CD4-positive, CD25-positive, alpha-beta regulatory T cell (primary cell): ENCODE measurements at places on chromosomes 16 and 17.

DNA sequence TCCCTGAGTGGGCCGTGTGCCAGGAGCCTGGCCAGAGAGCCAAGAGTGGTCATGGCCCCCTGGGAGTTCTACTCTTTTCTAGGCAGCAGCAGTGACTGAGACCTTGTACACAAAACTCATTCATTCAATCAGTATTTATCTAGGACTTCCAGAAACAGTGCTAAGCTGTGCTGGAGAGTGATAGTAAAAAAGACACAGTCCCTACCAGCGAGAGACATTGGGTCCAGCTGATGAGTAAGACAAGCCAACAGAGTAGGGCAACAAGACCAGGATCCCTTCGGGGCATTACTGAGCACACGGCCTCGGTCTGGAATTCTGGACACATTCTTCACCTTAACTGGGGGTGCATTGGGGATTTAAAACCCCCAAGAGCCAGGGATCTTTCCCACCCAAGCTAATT lies 20.2 kb downstream of the CBX4 start:
- no peak for DNase-seq

DNA sequence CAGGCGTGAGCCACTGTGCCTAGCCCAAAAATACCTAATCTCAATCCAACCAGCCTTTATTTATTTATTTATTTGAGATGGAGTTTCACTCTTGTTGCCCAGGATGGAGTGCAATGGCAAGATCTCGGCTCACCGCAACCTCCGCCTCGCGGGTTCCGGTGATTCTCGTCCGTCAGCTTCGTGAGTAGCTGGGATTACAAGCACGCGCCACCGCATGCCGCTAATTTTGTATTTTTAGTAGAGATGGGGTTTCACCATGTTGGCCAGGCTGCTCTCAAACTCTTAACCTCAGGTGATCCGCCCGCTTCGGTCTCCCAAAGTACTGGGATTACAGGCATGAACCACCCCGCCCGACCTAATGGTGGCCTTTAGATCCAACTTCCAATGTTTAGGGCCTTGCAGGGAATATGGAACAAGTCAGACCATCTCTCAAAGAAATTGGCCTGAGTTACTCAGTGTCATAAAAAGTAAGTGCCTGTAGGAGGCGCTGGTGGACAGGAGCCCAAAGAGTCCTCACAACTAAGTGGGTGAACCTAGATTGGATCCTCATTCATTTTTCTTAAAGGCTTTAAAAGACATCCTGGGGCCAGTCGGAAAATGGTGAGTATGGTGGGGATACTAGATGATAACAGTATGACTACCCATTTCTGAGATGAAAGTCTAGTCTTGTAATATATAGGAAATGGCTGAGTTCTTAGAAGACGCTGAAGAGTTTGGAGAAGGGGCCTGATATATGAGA lies 4.6 kb downstream of the ZSCAN10 start:
- peak; percentile 58 for DNase-seq

- DNase-seq = no peak
Measured at GRCh38 chr16:16960785-16961184, 510.0 kb downstream of the XYLT1 start.

GRCh38 chr16:1800701-1801100 lies 7.2 kb upstream of the IGFALS start:
- no peak for DNase-seq

DNA sequence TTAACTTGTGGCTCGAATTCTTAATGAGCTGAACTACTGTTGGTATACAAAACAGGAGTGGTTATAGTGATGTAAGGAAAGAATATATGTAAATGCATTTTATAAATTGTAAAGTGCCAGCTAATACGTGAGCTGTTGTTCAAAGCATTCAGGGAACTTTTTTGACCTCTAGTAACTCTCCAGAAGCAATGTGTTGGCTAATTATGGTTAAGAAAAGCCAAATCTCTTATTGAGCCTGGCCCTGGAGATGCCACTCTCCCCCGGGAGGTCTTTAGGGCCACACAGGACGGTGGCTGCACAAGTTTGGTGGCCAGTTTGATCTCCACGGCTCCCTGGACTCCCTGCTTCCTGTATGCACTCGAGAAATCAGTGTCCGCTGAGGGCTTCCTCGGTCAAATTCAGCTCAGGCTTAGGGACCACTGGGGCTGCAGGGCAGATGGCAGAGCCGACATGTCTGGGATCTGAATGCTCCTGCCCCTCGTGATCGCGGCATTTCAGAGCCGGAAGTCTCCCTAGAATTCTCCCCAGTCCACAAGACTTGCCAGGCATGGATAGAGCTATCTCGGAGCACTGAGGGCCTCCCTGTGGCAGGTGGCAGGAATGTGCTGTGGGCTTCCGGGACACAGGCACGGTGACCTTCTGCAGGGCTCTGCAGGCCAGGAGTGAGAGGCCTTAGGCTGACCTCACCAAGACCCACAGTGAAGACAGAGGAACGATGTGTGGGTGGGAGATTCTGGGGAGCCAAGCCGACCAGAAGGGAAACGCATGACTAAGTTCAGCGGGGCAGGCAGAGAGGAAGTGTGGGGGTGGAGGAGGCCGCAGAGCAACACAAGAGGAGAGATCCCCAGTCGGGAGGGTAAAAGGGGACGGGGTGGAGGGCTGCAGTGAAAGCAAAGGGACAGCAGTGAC lies 18.6 kb upstream of the PITPNM3 start:
- DNase-seq = no peak

GRCh38 chr17:17966399-17966798 lies 5.8 kb downstream of the TOM1L2 start:
- no peak for DNase-seq

- peak; percentile 21 for DNase-seq
Measured at GRCh38 chr17:42071810-42072209, 21.4 kb upstream of the C17orf113 start.

DNA sequence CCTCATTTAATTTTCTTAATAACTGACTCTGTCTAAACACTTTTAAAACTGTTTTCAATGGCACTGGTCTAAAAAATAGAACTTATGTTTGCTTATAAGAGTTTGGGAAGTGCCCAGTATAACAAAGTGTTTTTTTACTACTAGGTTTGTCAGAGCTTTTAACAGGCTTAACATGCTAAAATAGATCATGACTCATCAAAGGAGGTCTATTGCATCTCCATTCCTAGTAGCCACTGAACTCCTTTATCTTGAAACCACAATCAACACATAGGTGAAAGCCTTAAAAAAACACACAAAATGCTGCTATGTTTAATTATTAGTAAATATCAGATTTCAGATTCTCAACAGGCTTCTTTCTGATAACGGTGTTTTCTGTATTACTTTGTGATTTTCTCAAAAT lies 196.4 kb upstream of the KIF2B start:
- DNase-seq = no peak

- DNase-seq = no peak
Measured at GRCh38 chr16:14240964-14241363, 169.8 kb downstream of the MRTFB start.

DNA sequence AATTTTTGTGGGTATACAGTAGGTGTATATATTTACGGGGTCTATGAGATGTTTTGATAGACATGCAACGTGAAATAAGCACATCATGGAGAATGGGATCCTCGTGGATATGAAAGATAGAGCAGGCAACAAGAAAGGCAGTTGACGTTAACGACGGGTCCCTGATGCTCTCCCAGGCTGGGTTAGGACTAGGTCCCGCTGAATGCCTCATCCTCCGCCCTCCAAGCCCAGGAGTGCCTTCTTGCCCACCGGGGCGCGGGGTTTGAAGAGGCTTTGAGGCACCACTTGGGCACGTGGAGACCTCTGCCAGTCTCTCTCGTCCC lies 9.5 kb upstream of the ZFP90 start:
- DNase-seq = no peak

GRCh38 chr17:14228903-14229302 lies 7.8 kb downstream of the CDRT15 start:
- no peak for DNase-seq

DNA sequence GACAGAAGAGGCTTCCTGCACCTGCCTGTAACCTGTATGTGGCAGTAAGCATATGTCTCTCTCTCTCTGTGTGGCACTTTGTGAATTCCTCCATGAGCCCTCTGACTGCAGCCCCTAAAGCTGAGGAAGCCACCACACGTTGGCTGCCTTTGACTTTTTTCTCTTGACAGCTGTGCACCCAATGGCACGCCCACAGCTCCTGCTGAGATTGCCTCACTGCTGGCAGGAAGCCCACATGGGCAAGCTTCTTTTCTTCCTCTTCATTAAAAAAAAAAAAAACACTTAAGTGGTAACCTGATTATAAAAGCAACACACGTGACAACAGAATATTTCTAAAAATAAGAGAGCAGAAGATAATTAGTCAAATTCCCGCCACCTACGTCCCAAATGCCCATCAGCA lies 34.0 kb upstream of the PIRT start:
- no peak for DNase-seq

DNA sequence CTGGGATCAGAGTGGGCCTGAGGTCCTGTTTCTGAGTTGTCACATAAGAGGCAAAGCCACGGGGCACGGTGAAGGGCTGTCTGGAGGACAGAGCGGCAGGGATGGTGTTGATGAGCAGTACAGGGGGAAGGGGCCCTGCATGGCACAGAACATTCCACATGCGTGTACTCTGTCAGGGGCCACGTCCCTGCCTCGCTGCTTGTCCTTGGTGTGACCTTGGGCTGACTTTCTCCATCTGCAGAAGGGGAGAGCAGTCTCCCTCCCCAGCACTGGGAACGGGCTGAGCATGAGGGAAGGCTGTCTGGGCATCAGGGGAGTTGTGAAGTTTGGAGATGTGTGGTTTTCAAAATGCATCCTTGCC lies 71.5 kb upstream of the GSE1 start:
- no peak for DNase-seq

- DNase-seq = no peak
Measured at GRCh38 chr16:80477838-80478237, 63.0 kb upstream of the DYNLRB2 start.

- no peak for DNase-seq
Measured at GRCh38 chr17:10278218-10278617, 79.8 kb upstream of the GAS7 start.

- no peak for DNase-seq
Measured at GRCh38 chr17:82490512-82491195, 28.9 kb upstream of the FOXK2 start.

DNA sequence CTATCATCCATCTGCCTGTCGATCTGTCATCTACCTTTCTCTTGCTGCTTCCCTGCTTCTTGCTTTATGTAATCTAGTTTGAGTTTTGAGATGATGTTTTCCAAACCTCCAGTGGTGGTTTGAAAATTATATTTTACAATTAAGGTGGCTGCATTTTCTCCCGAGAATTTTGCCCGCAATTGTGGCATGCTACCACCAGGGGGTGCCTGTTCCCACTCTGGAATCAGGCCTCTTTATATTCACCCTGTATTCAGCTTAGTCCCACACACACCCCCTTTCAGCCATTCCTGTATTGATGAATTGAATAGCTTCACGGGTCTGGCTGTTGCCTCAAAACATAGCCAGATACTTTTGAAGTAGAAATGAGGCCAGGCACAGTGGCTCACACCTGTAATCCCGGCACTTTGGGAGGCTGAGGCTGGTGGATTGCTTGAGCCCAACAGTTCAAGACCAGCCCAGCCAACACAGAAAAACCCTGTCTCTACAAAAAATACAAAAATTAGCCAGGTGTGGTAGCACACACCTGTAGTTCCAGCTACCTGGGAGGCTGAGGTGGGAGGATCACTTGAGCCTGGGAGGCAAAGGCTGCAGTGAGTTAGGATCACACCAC lies 3.2 kb downstream of the PRSS22 start:
- DNase-seq = no peak

DNA sequence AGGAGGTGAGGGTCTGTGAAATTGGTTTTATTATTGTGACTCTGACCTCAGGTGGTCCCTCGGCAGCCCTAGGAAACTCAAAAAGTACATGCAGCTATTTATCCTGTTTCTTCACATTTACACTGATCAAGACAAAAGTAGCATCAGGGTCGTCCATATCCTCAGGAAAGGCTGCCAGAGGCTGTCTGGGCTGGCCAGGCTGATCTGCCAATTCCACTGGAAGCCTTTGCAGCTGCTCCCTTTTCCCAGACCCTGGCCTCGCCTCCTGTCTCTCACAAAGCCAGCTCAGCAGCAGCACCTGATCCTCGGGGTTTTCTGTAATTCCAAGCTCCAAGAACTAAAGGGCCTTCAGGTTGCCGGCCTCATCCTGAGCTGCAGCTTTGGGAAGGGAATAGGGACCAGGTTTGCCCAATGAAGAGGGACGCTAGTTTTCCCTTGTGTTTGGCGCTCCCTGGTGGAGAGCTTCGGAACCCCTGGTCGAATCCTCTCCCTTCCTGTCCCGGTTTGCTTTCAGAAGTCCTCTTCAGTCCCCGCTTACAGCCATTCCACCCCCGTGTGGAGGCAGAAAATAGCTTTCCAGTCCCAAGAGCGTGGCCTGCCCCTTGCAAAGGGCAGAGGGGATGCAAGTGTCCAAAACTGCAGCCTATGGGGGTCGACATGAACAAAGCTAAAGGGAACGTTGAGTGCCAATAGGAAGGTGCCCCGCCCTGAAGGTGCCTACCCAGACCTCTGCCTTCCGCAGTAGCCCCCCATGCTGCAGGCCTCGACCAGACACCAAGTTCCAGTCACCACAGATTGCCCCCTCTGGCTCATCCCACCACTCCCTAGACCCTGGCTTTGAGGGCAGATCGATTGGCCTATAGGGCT lies 13.4 kb downstream of the MFSD6L start:
- peak; percentile 44 for DNase-seq

DNA sequence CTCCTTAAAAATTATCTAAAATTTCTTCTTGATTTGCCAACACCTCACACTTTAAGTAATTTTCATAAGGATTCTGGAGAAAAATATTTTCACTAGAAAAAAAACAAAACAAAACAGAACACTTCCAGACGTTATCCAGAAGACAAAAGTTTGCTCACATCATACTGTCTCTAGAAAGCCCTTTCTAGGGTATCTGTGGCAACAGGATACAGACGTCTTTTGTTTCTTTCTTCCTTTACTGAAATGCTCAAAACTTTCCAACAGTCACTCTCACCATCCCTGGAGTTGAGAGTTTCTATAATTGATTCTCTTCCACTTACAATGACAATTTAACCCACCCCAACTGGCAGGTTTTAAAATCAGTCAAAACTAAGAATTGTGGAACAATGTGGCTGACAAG lies 2.6 kb downstream of the ZC3H7A start:
- no peak for DNase-seq

DNA sequence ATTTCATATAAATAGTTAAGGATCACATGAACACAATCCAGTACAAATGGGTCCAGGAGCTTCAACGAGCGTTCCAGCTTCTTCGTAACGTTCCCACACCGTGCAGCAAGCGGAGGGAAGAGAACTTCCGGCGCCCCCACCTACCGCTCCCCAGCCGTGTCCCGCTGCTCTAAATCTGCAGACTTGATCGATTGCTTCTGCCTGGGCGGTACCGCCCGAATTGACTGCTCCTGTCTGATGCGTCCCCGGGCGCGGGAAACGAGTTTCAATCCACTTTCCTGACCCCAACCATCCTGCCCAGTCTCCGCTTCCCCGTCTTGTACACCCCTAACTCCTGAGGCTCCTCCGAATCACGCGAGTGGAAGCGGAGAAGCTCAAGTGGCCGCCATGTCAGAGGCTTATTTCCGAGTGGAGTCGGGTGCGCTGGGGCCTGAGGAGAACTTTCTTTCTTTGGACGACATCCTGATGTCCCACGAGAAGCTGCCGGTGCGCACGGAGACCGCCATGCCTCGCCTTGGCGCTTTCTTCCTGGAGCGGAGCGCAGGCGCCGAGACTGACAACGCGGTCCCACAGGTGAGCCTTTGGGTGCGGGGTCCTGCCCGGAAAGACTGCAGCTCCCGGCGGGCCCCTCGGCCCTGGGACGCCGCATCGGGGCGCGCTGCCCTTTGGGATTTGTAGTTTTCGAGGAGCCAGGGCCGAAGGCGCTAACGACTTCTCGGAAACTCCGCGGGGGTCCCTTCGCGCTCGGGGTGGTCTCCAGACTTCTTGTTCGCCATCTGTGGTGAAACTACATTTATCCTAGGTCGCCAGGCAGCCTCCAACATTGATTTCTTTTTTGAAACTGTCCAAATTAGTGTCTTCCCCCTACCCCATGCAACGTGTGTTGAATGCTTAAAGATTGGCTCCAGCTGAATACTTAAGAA lies at the start of gene GINS3:
Gene GINS3 (plus strand): TSS at position 257 of the 923 bp plus-strand sequence. CDS start 131 bp downstream, at position 388.
- DNase-seq = peak; percentile 74
